ENCODE measurements at places on chromosomes 6 and 20. TPM values are rescaled to one million over a fixed set of nuclear protein-coding genes. Genes with fewer than 3 reads are reported as not detected.
A peak's percentile ranks its signal among the peaks of the same experiment; 100 is the strongest.

- no peak for DNase-seq
- H3K36me3 ChIP-seq = no peaks in the 10 kb centered on the region
- H3K4me1 ChIP-seq = no peaks in the 10 kb centered on the region
Observed at GRCh38 chr6:161161889-161162624, 111.8 kb downstream of the AGPAT4 start.

DNA sequence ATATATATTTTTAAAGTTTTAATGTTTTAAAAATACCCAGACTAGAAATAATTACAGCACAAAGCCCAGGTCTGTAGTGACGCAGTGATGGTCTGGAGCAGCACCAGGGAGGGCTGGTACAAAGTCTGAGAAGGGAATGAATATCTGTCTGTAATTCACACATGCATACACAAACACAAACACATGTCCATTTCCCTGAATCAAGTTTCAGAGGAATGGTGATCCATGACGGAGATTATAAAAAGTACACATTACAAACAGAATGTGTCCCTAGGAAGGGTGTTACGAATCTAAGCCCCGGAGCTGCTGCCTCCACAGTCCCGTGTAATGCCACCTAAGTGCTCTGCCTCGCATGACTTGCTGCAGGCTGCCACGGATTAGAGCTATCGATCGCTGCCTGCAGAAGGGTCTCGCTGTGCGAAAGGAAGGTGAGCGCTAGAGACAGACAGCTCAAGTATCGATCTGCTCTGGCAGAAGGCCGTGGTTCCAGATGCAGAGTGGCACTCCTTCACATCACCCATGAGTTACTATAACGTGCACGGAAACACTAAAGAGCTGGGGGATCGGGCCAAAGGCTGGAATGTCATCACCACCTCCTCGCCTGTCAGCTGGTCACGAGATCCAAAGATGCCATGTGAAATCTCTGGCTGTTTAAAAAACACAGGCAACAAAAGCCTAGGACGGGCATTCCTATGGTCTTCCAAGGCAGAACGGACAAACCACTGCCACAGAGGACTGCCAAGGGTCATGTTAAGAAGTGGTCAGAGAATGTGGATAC lies 87.1 kb downstream of the INSM1 start:
- peaks cover 4% of the 10 kb centered on the region for H3K36me3 ChIP-seq
- H3K27me3 ChIP-seq = no peaks in the 10 kb centered on the region
- no peak overlapping the region for H3K27ac ChIP-seq

- H3K27me3 ChIP-seq = no peaks in the 10 kb centered on the region
- no peaks in the 10 kb centered on the region for H3K4me1 ChIP-seq
- H3K27ac ChIP-seq = no peak overlapping the region
- no peak overlapping the region for H3K4me3 ChIP-seq
Observed at GRCh38 chr6:61558796-61559195, 727.2 kb downstream of the KHDRBS2 start.

The RAB44 gene
- not detected for total RNA-seq

- no peak overlapping the region for H3K27ac ChIP-seq
- DNase-seq = no peak
- peaks cover 30% of the 10 kb centered on the region for H3K4me1 ChIP-seq
- H3K27me3 ChIP-seq = peaks cover 85% of the 10 kb centered on the region
Observed at GRCh38 chr20:37911838-37912281, 8.9 kb downstream of the VSTM2L start.

DNA sequence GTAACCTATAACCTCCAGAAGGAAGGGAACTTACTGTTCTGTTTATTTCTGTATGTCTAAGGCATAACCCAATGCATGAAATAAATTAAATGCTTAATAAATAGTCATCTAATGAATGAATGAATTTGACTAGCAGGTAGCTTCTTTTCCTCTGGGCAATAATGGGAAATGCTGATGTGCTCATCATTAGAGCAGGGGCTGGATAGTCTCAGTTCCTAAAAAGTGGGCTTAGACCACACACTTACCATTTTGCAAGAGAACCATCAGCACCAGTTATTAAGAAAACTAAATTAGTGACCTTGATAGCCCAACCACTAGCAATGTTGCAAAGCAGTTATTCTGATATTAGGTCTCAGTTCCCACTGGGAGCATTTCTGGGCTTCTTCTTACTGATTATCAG lies 449.7 kb downstream of the CDC5L start:
- H3K36me3 ChIP-seq = no peaks in the 10 kb centered on the region
- H3K27me3 ChIP-seq = no peaks in the 10 kb centered on the region
- no peak overlapping the region for H3K4me3 ChIP-seq

The PACRG gene
- not detected for total RNA-seq

- H3K27ac ChIP-seq = no peak overlapping the region
- H3K4me1 ChIP-seq = no peaks in the 10 kb centered on the region
- DNase-seq = no peak
Observed at GRCh38 chr6:14665827-14666724, 548.5 kb downstream of the CD83 start.

GRCh38 chr20:36663031-36663430 lies 17.0 kb upstream of the SLA2 start:
- no peak overlapping the region for H3K4me3 ChIP-seq
- no peak for DNase-seq
- no peaks in the 10 kb centered on the region for H3K27me3 ChIP-seq
- no peak overlapping the region for H3K27ac ChIP-seq

The ASIP gene
- total RNA-seq = not detected

The CFB gene
- 171 TPM for total RNA-seq

- no peaks in the 10 kb centered on the region for H3K27me3 ChIP-seq
- no peak overlapping the region for H3K4me3 ChIP-seq
- no peak for DNase-seq
- no peaks in the 10 kb centered on the region for H3K4me1 ChIP-seq
- no peaks in the 10 kb centered on the region for H3K36me3 ChIP-seq
- H3K27ac ChIP-seq = no peak overlapping the region
Observed at GRCh38 chr6:124613031-124613430, 349.2 kb upstream of the RNF217 start.

DNA sequence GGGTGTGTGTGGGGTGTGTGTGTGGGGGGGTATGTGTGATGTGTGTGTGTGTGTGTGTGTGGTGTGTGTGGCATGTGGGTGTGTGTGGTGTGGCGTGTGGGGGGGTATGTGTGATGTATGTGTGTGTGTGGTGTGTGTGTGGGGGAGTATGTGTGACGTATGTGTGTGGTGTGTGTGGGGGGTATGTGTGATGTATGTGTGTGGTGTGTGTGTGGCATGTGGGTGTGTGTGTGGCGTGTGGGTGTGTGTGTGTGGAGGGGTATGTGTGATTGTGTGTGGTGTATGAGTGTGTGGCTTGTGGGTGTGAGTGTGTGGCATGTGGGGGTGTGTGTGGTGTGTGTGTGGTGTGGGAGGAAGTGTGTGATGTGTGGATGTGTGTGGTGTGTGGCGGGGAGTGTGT lies 442.3 kb downstream of the PREX1 start:
- H3K27ac ChIP-seq = no peak overlapping the region
- peaks cover 56% of the 10 kb centered on the region for H3K4me1 ChIP-seq
- DNase-seq = no peak
- no peaks in the 10 kb centered on the region for H3K36me3 ChIP-seq
- no peak overlapping the region for H3K4me3 ChIP-seq
- H3K27me3 ChIP-seq = no peaks in the 10 kb centered on the region

The BPIFA1 gene
- not detected for total RNA-seq

DNA sequence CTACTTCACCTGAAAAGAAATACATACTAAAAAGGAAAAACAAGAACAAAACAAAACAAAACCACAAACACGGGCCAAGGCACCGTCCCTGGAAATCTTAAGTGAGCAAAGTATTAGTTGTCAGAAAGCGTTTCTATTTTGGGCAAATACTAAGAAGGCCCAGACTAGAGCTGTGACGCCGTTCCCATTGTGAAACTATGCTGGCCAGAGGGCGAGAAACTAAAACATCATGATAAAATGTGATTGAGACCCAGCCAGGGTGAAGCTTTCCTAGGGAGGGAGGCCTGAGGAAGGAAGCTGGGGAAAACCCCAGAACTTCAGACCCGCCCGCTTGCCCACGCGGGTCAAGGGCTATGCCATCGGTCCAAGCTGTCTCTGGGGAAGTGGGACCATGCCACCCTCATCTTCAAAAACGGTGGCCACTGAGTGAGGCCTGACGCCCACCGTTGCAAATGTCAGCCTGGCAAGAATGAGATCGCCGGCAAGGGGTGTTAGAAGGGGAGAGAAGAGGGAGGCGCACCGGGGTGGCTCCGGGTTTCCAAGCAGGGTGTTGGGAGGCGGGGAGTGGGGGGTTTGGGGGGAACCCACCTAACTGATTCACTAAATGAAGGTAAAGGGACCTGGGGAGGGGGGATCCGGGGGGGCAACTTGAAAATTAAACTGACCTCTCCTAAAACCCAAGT lies 1950.9 kb upstream of the DEFB115 start:
- no peak overlapping the region for H3K27ac ChIP-seq
- H3K36me3 ChIP-seq = no peaks in the 10 kb centered on the region
- DNase-seq = no peak
- no peak overlapping the region for H3K4me3 ChIP-seq

- H3K4me3 ChIP-seq = no peak overlapping the region
- peaks cover 4% of the 10 kb centered on the region for H3K4me1 ChIP-seq
- no peak overlapping the region for H3K27ac ChIP-seq
- no peaks in the 10 kb centered on the region for H3K27me3 ChIP-seq
- no peaks in the 10 kb centered on the region for H3K36me3 ChIP-seq
- DNase-seq = no peak
Observed at GRCh38 chr6:25375125-25375524, 96.0 kb downstream of the CARMIL1 start.

GRCh38 chr6:88494401-88495140 lies 328.4 kb upstream of the CNR1 start:
- H3K4me1 ChIP-seq = no peaks in the 10 kb centered on the region
- H3K27ac ChIP-seq = no peak overlapping the region
- DNase-seq = no peak
- H3K4me3 ChIP-seq = no peak overlapping the region

DNA sequence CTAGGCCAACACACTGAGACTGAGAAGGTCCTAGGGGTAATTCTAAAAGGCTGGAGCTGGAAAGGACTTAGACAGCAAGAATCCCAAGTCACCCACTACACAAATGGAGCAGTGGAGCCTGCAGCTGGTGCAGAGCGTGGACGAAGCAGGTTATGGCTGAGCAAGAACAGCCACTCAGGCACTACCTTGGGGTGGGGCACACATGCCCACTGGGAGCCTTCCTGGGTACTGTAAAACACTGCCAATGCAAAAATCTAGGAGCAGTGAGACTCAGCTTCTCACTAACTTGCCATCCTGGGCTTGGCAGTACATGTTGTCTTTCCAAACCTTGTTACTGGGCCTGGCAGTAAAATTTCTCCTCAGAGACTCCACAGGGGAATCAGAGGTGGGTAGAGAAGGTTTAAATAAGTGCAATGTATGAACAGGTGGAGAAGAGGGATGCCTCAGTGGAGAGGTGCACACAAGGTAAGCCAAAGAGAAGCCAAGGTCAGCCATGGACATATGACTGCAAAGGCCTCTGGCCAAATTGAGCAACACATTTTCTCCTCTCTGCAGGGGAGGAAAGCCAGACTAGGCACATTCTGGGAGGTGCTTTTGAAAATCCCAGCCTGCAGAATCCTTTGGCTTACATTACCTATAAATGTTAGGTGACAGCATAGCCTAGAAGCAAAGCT lies 105.6 kb downstream of the TNFRSF21 start:
- H3K36me3 ChIP-seq = no peaks in the 10 kb centered on the region
- DNase-seq = peak; percentile 34
- peaks cover 76% of the 10 kb centered on the region for H3K4me1 ChIP-seq

The CAGE1 gene
- total RNA-seq = 0.15 TPM

GRCh38 chr6:144681334-144681733 lies 396.2 kb downstream of the UTRN start:
- H3K27ac ChIP-seq = no peak overlapping the region
- no peaks in the 10 kb centered on the region for H3K4me1 ChIP-seq
- no peak overlapping the region for H3K4me3 ChIP-seq
- H3K36me3 ChIP-seq = peaks cover 47% of the 10 kb centered on the region
- H3K27me3 ChIP-seq = no peaks in the 10 kb centered on the region
- no peak for DNase-seq

DNA sequence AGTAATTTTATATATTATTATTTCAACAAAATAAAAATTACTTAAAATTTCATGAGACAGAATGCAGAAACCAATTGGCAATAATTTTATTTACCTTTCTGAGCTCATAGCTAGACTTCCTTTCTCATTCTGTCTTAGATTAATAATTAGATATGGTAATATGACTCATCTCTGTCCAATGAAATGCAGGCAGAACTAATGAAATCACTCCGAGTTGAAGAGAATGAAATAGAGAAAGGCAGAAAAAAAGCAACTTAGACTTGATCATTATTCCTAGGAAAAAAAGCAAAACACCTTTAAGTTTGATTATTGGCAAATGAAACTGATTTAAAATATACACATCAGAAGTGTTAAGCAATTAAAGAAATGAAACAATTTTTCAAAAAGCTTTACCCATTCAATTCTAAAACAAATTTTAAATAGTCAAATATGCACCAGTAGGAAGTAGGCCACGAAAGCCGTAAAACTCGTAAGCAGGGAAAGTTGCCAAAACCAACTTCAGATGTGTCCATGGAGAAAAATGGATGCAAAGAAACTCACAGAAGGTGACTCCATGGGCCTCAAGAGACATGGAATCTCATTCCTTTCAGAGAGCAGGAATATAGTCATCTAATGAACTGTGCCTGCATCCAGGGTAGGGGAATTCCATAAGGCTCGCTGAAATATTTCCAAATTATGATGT lies 293.8 kb upstream of the RGS17 start:
- DNase-seq = no peak
- no peak overlapping the region for H3K27ac ChIP-seq
- no peaks in the 10 kb centered on the region for H3K4me1 ChIP-seq
- no peaks in the 10 kb centered on the region for H3K36me3 ChIP-seq
